ENCODE measurements at places on chromosomes 16 and 17.

- no peak overlapping the region for H3K4me3 ChIP-seq
- H3K27me3 ChIP-seq, result no peaks in the 10 kb centered on the region
- DNase-seq, result no peak
- peaks cover 49% of the 10 kb centered on the region for H3K36me3 ChIP-seq
- H3K4me1 ChIP-seq, result peaks cover 6% of the 10 kb centered on the region
These were observed 7.5 kb downstream of the ZSCAN10 start for GRCh38 chr16:3091551-3091950.

GRCh38 chr16:12062343-12063003 is 85.9 kb downstream of the SNX29 start:
- no peaks in the 10 kb centered on the region for H3K27me3 ChIP-seq
- no peak overlapping the region for H3K4me3 ChIP-seq
- no peaks in the 10 kb centered on the region for H3K4me1 ChIP-seq
- no peaks in the 10 kb centered on the region for H3K36me3 ChIP-seq
- H3K27ac ChIP-seq, result no peak overlapping the region

- no peaks in the 10 kb centered on the region for H3K36me3 ChIP-seq
- DNase-seq, result no peak
- H3K27me3 ChIP-seq, result no peaks in the 10 kb centered on the region
- H3K4me1 ChIP-seq, result 0 out of 2 replicates have a peak, but pooled peaks cover 1% of the 10 kb centered on the region
- no peak overlapping the region for H3K27ac ChIP-seq
These were observed 592.3 kb downstream of the MAF start for GRCh38 chr16:79008036-79008868.

- no peaks in the 10 kb centered on the region for H3K27me3 ChIP-seq
- H3K4me1 ChIP-seq, result no peaks in the 10 kb centered on the region
- H3K4me3 ChIP-seq, result no peak overlapping the region
- no peak for DNase-seq
These were observed 23.5 kb downstream of the SMTNL2 start for GRCh38 chr17:4607773-4608187.

GRCh38 chr17:35740997-35741931 is 9.8 kb downstream of the RASL10B start:
- DNase-seq, result peak; percentile 41
- H3K36me3 ChIP-seq, result no peaks in the 10 kb centered on the region
- H3K4me3 ChIP-seq, result peak overlapping the region; percentile 10

DNA sequence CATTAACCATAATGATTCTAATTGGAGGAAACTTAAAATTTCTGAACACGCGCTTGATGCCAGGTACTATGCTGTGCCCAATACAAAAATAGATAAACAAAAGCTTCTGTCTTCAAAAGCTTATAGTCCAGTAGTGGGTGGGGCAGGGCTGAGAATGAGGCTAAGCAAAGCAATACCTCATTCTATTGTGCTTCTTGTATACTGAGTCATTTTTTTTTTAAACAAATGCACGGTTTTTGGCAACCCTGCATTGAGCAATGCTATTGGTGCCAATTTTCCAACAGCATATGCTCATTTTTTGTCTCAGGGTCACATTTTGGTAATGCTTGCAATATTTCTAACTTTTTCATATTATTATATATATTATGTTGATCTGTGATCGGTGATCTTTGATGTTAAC is 34.7 kb upstream of the HNF1B start:
- H3K36me3 ChIP-seq, result no peaks in the 10 kb centered on the region
- H3K27ac ChIP-seq, result no peak overlapping the region
- no peak overlapping the region for H3K4me3 ChIP-seq
- H3K4me1 ChIP-seq, result no peaks in the 10 kb centered on the region
- no peak for DNase-seq
- H3K27me3 ChIP-seq, result no peaks in the 10 kb centered on the region

- peaks cover 2% of the 10 kb centered on the region for H3K36me3 ChIP-seq
- DNase-seq, result no peak
- H3K4me1 ChIP-seq, result peaks cover 5% of the 10 kb centered on the region
- no peak overlapping the region for H3K27ac ChIP-seq
- H3K27me3 ChIP-seq, result no peaks in the 10 kb centered on the region
- no peak overlapping the region for H3K4me3 ChIP-seq
These were observed 3.2 kb upstream of the ELOB start for GRCh38 chr16:2779978-2780898.

DNA sequence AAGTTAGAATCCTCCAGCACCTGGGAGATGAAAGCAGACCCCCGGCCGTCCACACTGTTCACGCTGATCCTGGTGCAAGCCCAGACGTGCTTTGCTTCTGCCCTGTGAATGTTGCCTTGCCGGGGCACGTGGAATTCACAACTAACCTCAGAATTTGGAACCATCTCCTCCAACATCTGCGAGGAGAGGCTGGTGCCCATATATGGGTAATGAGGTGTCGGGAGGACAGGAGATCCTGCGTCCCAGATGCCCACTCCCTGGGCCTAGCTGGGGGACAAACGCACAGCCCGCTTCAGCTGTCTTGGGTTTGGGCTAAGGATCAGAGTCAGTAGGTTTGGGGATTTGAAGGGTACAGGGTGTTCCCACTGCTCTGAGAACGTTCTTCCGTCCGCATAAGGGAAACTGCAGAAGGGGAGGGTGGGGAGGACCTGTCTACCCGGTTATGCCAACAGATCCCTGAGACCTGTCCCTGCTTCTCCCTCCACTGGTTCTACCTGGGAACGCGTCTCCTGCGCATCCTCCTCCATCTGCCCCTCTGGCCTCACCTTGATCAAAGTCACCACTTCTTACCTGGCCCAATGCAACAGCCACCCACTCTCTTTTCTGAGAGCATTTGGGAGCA is 14.1 kb downstream of the PPL start:
- 0 out of 2 replicates have a peak, but pooled peaks cover 4% of the 10 kb centered on the region for H3K36me3 ChIP-seq
- no peak overlapping the region for H3K27ac ChIP-seq
- H3K27me3 ChIP-seq, result no peaks in the 10 kb centered on the region
- peaks cover 14% of the 10 kb centered on the region for H3K4me1 ChIP-seq

- no peaks in the 10 kb centered on the region for H3K27me3 ChIP-seq
- no peaks in the 10 kb centered on the region for H3K36me3 ChIP-seq
- no peak overlapping the region for H3K4me3 ChIP-seq
- peaks cover 3% of the 10 kb centered on the region for H3K4me1 ChIP-seq
- H3K27ac ChIP-seq, result no peak overlapping the region
These were observed 50.7 kb upstream of the PLCG2 start for GRCh38 chr16:81728435-81728834.

GRCh38 chr16:50251375-50252081 is 14.8 kb upstream of the ADCY7 start:
- no peaks in the 10 kb centered on the region for H3K36me3 ChIP-seq
- no peak for DNase-seq
- H3K27me3 ChIP-seq, result peaks cover 2% of the 10 kb centered on the region
- no peak overlapping the region for H3K4me3 ChIP-seq

GRCh38 chr16:46632778-46633733 is 11.9 kb upstream of the SHCBP1 start:
- H3K4me3 ChIP-seq, result peak overlapping the region; percentile 35
- no peaks in the 10 kb centered on the region for H3K4me1 ChIP-seq
- H3K36me3 ChIP-seq, result no peaks in the 10 kb centered on the region
- DNase-seq, result peak; percentile 73

GRCh38 chr16:82195917-82196494 is 26.0 kb upstream of the MPHOSPH6 start:
- no peaks in the 10 kb centered on the region for H3K4me1 ChIP-seq
- H3K27ac ChIP-seq, result no peak overlapping the region
- H3K27me3 ChIP-seq, result no peaks in the 10 kb centered on the region
- no peak overlapping the region for H3K4me3 ChIP-seq
- no peak for DNase-seq

- no peak for DNase-seq
- no peak overlapping the region for H3K27ac ChIP-seq
- H3K36me3 ChIP-seq, result no peaks in the 10 kb centered on the region
- H3K4me1 ChIP-seq, result no peaks in the 10 kb centered on the region
- no peak overlapping the region for H3K4me3 ChIP-seq
- no peaks in the 10 kb centered on the region for H3K27me3 ChIP-seq
These were observed 138.2 kb downstream of the CMIP start for GRCh38 chr16:81582655-81583441.

GRCh38 chr17:17073030-17073564 is 30.8 kb downstream of the MPRIP start:
- no peaks in the 10 kb centered on the region for H3K4me1 ChIP-seq
- H3K27ac ChIP-seq, result no peak overlapping the region
- DNase-seq, result no peak
- H3K4me3 ChIP-seq, result no peak overlapping the region

- DNase-seq, result peak; percentile 27
- 0 out of 2 replicates have a peak, but pooled peaks cover 2% of the 10 kb centered on the region for H3K4me1 ChIP-seq
- H3K27me3 ChIP-seq, result no peaks in the 10 kb centered on the region
- H3K4me3 ChIP-seq, result no peak overlapping the region
These were observed 20.7 kb downstream of the LGALS9 start for GRCh38 chr17:27651411-27652345.

DNA sequence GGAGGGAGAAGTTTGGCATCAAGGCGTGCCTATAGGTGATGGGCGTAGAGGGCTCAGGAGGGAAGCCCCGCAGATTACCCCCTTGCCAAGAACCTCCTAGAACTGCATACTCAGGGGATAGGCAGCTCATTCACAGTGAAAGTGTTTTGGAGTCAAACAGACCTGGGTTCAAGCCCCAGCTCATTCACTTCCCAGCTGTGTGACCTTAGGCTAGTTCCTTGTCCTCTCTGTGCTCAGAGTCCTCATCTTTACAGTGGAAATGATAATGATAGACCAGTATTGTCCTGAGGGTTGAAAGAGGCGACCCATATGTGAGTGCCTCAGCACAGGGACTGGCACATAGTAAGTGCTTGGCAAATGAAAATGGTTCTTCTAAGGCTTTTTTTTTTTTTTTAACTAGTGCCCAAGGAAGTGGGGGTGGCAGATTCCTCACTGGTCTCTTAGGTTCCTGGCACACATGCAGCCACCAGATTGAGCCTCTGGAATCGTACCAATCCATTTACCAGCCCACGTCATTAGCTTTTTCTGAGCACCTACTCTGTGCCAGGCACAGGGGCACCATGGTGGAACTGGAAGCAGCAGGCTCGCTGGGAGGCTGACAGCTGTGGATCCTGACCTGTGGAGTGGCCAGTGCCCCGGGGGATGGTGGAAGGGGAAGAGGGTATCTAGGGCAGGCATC is 75.8 kb downstream of the SREBF1 start:
- no peak overlapping the region for H3K27ac ChIP-seq
- no peaks in the 10 kb centered on the region for H3K4me1 ChIP-seq
- H3K27me3 ChIP-seq, result no peaks in the 10 kb centered on the region
- H3K4me3 ChIP-seq, result no peak overlapping the region
- no peaks in the 10 kb centered on the region for H3K36me3 ChIP-seq

GRCh38 chr16:22673421-22673831 is 140.5 kb upstream of the HS3ST2 start:
- H3K4me1 ChIP-seq, result no peaks in the 10 kb centered on the region
- H3K36me3 ChIP-seq, result no peaks in the 10 kb centered on the region
- no peaks in the 10 kb centered on the region for H3K27me3 ChIP-seq
- H3K4me3 ChIP-seq, result no peak overlapping the region

DNA sequence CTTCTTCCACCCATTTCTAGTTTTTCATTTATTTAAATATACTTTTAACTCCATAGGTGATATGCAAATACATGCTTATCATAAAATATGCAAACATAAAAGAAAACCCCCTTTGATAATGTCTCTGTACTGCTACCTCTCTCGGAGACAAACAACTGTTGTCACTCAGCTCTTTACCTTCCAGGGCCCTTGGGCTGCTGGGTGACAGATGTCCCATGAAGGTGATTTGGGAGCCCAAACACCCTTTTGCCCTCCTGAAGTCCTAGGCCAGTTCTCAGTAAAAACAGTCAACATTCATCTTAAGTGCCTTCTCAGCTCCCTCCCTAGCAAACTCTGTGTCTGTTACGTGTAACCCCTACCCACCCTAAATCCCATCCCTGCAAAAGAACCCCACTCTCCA is 37.5 kb downstream of the CHD9 start:
- no peak overlapping the region for H3K27ac ChIP-seq
- DNase-seq, result no peak
- no peak overlapping the region for H3K4me3 ChIP-seq
- no peaks in the 10 kb centered on the region for H3K36me3 ChIP-seq
- H3K27me3 ChIP-seq, result no peaks in the 10 kb centered on the region

GRCh38 chr16:88383401-88384221 is 852 bp downstream of the ZNF469 start:
- DNase-seq, result no peak
- H3K27me3 ChIP-seq, result peaks cover 23% of the 10 kb centered on the region
- peak overlapping the region; percentile 24 for H3K4me3 ChIP-seq
- H3K27ac ChIP-seq, result no peak overlapping the region
- H3K4me1 ChIP-seq, result peaks cover 17% of the 10 kb centered on the region

- H3K27me3 ChIP-seq, result peaks cover 25% of the 10 kb centered on the region
- DNase-seq, result no peak
- peak overlapping the region; percentile 65 for H3K4me3 ChIP-seq
- H3K36me3 ChIP-seq, result no peaks in the 10 kb centered on the region
These were observed 1.5 kb downstream of the GRIN2A start for GRCh38 chr16:10180771-10181163.

GRCh38 chr17:2777242-2777867 is 18.9 kb upstream of the RAP1GAP2 start:
- no peaks in the 10 kb centered on the region for H3K27me3 ChIP-seq
- H3K27ac ChIP-seq, result no peak overlapping the region
- H3K36me3 ChIP-seq, result no peaks in the 10 kb centered on the region
- peak overlapping the region; percentile 71 for H3K4me3 ChIP-seq
- no peak for DNase-seq

DNA sequence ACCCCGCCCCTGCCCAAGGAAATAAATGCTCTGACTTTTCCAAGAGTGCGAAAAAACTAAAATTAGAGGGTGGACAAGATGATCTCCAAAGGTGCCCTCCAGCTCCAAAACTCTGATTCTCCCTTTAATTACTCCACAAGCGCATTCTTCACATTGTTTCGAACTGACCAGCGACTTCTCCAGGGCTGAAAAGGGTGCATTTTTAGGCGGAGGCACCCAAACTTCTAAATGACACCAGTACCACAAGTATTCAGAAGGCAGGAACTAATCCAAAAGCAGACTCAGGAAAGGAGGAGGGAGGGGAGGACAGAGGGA is 750 bp downstream of the ZFHX3 start:
- no peak for DNase-seq
- peaks cover 9% of the 10 kb centered on the region for H3K4me1 ChIP-seq
- no peak overlapping the region for H3K27ac ChIP-seq
- H3K27me3 ChIP-seq, result peaks cover 70% of the 10 kb centered on the region
- H3K4me3 ChIP-seq, result no peak overlapping the region

Data from iPS DF 6.9 (cell line).